Prostate gland (tissue), 2 donors: ENCODE measurements at places on chromosomes 3 and 15. TPM values are rescaled to one million over a fixed set of nuclear protein-coding genes. Genes with fewer than 3 reads are reported as not detected.

DNA sequence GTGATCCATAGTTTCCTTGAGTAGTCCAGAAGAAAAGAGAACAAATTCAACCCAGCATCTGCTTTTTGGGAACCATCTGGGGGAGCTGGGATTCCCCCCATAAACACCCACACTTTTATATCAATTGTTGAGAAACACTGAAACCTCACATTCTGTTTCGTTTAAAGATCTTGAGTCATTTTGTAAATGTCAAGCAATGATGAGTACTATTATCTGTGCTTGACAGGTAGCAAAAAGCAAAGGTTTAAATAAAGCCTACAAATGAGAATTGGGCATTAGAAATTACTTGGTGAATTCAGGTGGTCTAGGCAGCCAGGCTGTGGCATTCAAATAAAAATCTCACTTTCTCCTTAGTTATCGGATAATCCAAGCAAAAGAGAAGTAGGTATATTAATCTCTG is 75.7 kb downstream of the TMEM266 start:
- no peaks in the 10 kb centered on the region for H3K27me3 ChIP-seq
- DNase-seq = no peak
- H3K4me1 ChIP-seq = peaks cover 3% of the 10 kb centered on the region
- no peak overlapping the region for H3K27ac ChIP-seq

GRCh38 chr15:101204739-101205535 is 46.9 kb downstream of the CHSY1 start:
- H3K27me3 ChIP-seq = no peaks in the 10 kb centered on the region
- no peaks in the 10 kb centered on the region for H3K36me3 ChIP-seq
- DNase-seq = no peak

WWTR1 gene
- 47.5 TPM for total RNA-seq

SLC38A3 gene
- total RNA-seq = 4.0 TPM

DNA sequence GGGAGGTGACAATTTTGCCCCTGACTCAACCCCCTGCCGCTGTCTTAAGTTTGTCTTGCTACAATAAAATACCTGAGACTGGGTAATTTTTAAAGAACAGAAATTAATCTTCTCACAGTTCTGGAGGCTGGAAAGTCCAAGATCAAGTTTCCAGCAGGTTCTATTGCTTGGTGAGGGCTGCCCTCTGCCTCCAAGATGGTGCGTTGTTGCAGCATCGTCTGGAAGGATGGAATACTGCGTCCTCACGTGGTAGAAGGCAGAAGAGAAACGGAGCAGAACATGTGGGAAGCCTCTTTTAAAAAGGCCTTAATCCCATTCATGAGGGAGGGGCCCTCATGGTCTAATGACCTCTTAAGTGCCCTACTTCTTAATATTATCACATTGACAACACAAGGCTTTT is 87.3 kb upstream of the SNTN start:
- H3K4me3 ChIP-seq = no peak overlapping the region
- no peaks in the 10 kb centered on the region for H3K4me1 ChIP-seq
- H3K27me3 ChIP-seq = no peaks in the 10 kb centered on the region
- no peak for DNase-seq
- H3K27ac ChIP-seq = no peak overlapping the region
- no peaks in the 10 kb centered on the region for H3K36me3 ChIP-seq

NMNAT3 gene
- total RNA-seq = 11.9 TPM

DNA sequence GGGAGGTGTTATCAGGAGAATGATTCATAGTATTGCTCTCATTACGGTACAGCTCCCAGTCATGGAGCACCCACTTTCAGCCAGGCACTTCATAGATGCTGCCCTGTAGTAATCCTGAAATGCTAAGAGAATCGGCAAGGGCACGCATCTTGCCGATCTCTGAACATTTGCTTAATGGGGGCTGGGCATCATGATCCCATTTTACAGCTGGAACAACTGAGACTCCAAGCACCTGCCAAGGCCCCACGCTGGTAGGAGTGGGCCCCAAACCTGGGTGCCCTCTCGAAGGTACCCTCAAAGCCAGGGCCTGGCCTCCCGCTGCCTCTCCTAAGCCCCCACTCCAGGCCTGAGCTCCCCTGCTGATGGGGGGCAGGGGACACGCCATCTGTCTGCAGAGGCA is 47.3 kb downstream of the RPN1 start:
- H3K27me3 ChIP-seq = no peaks in the 10 kb centered on the region
- H3K4me1 ChIP-seq = no peaks in the 10 kb centered on the region
- no peak overlapping the region for H3K4me3 ChIP-seq

- H3K27ac ChIP-seq = no peak overlapping the region
- DNase-seq = no peak
- H3K36me3 ChIP-seq = no peaks in the 10 kb centered on the region
- H3K4me3 ChIP-seq = no peak overlapping the region
These were observed 5.6 kb upstream of the ARL8B start for GRCh38 chr3:5116538-5116937.

DNA sequence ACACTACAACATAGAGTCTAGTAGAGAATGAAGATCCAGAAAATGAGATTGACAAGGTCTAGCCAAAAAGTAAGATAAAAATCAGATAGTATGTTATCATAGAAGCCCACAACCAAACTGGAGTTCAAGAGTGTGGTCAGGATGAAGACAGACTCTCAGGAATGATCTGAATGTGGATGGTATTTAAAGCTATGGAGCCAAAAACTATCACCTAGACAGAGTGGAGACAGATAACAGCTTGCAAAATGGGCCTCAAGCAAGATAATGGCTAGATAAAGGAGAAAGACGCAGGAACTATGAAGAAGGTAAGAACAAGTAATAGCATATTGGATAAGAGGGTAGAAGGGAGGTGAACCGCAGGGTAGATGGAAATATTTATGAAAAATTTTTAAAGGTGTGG is 35.4 kb downstream of the ZMAT3 start:
- H3K36me3 ChIP-seq = no peaks in the 10 kb centered on the region
- no peaks in the 10 kb centered on the region for H3K27me3 ChIP-seq
- DNase-seq = no peak
- H3K4me3 ChIP-seq = no peak overlapping the region
- H3K27ac ChIP-seq = no peak overlapping the region
- no peaks in the 10 kb centered on the region for H3K4me1 ChIP-seq

MUSTN1 gene
- 10.5 TPM for total RNA-seq

JMJD7 gene
- 56.6 TPM for total RNA-seq

DNA sequence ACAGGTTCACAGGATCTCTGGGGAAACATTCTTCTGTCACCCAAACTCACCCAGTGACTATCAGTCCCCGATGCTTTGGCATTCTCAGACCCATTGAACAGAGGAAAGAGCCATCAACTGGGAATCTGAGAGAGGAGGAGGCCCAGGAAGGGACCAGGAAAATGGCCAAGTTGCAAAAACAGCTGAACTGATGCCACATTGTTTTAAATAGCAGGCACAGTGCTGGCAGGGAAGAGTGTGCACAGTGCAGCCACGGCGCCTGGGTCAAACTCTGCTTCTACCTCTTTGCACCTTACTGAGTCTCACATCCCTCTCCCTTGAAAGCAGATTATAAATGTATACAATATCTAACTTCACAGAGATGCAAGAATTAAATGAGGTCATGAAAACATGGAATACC is 66.4 kb downstream of the SRGAP3 start:
- no peaks in the 10 kb centered on the region for H3K27me3 ChIP-seq
- H3K36me3 ChIP-seq = no peaks in the 10 kb centered on the region
- H3K27ac ChIP-seq = no peak overlapping the region
- no peak overlapping the region for H3K4me3 ChIP-seq
- no peaks in the 10 kb centered on the region for H3K4me1 ChIP-seq
- DNase-seq = no peak

STARD9 gene
- total RNA-seq = 45.8 TPM

- no peaks in the 10 kb centered on the region for H3K27me3 ChIP-seq
- H3K4me3 ChIP-seq = no peak overlapping the region
- DNase-seq = no peak
- no peaks in the 10 kb centered on the region for H3K4me1 ChIP-seq
- H3K36me3 ChIP-seq = no peaks in the 10 kb centered on the region
These were observed 171.8 kb upstream of the DPH6 start for GRCh38 chr15:35717721-35718120.

DNA sequence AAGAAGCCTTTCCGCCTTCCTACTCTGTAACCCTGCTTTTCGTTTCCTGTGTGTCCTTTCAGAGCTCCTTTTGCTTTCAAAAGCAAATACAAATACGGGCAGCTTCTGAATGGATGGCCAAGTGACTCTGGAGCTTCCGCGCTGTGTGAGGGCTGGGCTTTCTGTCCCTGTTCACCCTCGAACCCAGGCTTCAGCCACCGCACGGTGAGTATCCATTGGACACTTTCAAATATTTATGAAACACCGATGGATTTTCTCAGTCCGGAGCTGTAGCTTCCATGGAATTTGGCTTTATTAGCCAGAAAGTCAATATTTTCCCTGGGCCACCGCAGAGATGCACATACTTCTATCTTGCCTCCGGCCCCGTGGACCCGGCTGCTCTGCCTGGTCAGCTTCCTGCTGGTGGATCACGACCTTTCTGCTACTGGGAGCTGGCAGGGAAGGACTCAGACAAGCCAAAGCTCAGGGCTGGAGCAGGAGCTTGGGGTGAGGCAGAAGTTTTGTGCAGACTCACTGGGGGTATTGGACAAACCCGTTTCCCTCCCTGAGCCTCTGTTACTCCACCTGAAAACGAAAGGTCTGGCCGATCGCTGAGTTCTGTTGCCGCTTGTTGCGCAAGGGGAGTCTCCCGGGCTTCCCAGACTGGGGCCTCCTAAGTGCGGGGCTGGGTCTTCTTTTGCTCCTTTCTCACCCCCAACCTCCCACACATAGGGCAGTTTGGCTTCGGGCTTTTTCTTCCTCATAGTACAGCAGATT is 63.6 kb downstream of the LINGO1 start:
- H3K27me3 ChIP-seq = no peaks in the 10 kb centered on the region
- no peaks in the 10 kb centered on the region for H3K4me1 ChIP-seq
- peak overlapping the region; percentile 7 for H3K4me3 ChIP-seq
- peak overlapping the region; percentile 20 for H3K27ac ChIP-seq

ATP2B2 gene
- 0.74 TPM for total RNA-seq

- peaks cover 6% of the 10 kb centered on the region for H3K4me1 ChIP-seq
- DNase-seq = no peak
- H3K36me3 ChIP-seq = no peaks in the 10 kb centered on the region
These were observed 135.3 kb downstream of the FNDC3B start for GRCh38 chr3:172174513-172175253.

CEMIP gene
- 13.5 TPM for total RNA-seq

POLR2M gene
- total RNA-seq = 148 TPM

DNA sequence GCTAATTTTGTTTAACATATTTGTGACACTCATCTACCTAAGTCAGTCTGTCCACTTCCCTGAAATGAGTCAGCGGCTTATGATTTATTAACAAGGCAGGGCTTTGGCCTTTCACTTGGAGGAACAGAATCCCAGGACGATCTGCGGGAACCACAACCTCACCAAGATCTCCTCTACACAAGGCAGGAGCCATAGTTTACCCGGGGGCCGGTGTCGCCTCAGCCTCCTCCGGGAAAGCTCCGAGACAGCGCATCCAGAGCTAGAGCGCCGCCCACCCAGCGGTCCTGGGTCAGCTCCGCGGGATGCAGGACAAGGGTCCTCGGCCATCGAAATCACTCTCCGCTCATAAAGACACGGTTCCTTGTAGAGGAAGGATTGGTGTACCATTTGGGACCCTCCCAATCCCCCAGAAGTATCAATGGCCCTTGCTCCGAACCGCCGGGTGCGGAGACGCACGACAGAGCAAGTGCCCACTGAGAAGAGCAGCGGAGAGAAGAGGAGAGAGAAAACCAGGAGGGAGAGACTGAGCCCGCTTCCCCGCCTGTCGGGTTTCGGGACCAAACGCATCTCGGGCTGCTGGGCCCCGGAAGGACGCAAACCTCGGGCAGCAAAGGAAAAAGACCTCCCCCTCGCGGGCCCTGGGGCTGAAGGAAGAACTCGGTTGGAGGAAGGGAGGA is 13.1 kb upstream of the ALCAM start:
- DNase-seq = no peak
- no peaks in the 10 kb centered on the region for H3K27me3 ChIP-seq

- H3K4me3 ChIP-seq = no peak overlapping the region
- H3K27ac ChIP-seq = no peak overlapping the region
- H3K27me3 ChIP-seq = no peaks in the 10 kb centered on the region
- H3K36me3 ChIP-seq = no peaks in the 10 kb centered on the region
- no peak for DNase-seq
- no peaks in the 10 kb centered on the region for H3K4me1 ChIP-seq
These were observed 173.9 kb downstream of the MEIS2 start for GRCh38 chr15:36926427-36926825.

GRCh38 chr3:101248736-101249135 is 71.6 kb downstream of the IMPG2 start:
- DNase-seq = no peak
- no peaks in the 10 kb centered on the region for H3K4me1 ChIP-seq

GRCh38 chr3:104349836-104350235 is 1016.9 kb upstream of the ALCAM start:
- H3K27ac ChIP-seq = no peak overlapping the region
- no peak overlapping the region for H3K4me3 ChIP-seq
- H3K4me1 ChIP-seq = no peaks in the 10 kb centered on the region
- no peaks in the 10 kb centered on the region for H3K27me3 ChIP-seq
- no peak for DNase-seq

DNA sequence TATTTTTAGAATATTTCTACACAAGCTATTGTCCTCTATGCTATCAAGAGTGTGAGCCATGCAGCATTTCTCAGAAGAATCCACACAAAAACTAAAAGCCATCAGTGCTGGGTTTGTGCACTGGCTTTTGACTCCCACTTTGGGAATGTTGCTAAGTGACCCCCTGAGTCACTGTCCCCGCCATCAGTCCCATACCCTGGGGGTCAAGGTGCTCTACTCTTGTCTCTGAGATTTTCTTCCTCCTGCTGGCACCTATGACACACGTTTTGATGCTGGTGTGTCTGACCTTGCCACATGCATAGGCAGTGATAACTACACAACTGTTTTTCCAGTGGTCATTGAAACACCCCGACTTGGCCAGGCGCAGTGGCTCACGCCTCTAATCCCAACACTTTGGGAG is 19.8 kb downstream of the CMTM7 start:
- H3K4me1 ChIP-seq = no peaks in the 10 kb centered on the region
- no peak overlapping the region for H3K27ac ChIP-seq
- no peaks in the 10 kb centered on the region for H3K36me3 ChIP-seq
- H3K4me3 ChIP-seq = no peak overlapping the region

- peak overlapping the region; percentile 96 for H3K4me3 ChIP-seq
- DNase-seq = no peak
- H3K27me3 ChIP-seq = no peaks in the 10 kb centered on the region
These were observed 651 bp downstream of the UBA3 start for GRCh38 chr3:69079269-69080159.

DNA sequence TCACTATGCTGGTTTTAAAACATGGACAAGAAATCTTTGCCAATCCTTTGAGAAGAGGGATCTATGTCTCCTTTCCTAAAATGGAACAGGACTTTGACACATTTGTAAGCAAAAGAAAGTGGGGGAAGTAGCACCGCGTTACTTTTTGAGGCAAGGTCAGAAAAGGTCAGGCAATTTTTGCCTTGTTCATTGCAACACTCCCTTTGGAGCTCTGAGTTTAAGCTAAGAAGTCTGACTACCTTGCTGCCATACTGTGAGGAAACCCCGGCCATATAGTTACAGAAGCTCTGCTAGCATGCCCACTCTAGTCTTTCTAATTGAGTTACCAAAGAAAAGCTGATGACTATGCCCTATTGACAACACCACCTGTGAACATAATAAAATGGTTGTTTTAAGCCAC is 1.4 kb downstream of the FAM227B start:
- DNase-seq = no peak
- H3K4me3 ChIP-seq = no peak overlapping the region
- H3K27me3 ChIP-seq = no peaks in the 10 kb centered on the region
- H3K27ac ChIP-seq = no peak overlapping the region

TMC3 gene
- total RNA-seq = 0.14 TPM

GRCh38 chr15:90482124-90483011 is 47.4 kb upstream of the CRTC3 start:
- H3K27me3 ChIP-seq = no peaks in the 10 kb centered on the region
- H3K4me3 ChIP-seq = no peak overlapping the region
- peaks cover 6% of the 10 kb centered on the region for H3K4me1 ChIP-seq

ONECUT1 gene
- total RNA-seq = not detected
